ENCODE measurements at places on chromosomes 16 and 17. TPM values are rescaled to one million over a fixed set of nuclear protein-coding genes. Genes with fewer than 3 reads are reported as not detected.

Gene KRT28
- not detected for total RNA-seq

Gene IGF2BP1
- 3.3 TPM for total RNA-seq

Gene FLOT2
- 57.9 TPM for total RNA-seq

Gene ACSM5
- total RNA-seq, result 0.17 TPM

Gene ABCC3
- 9.7 TPM for total RNA-seq

Gene ALDH3A2
- total RNA-seq, result 49.7 TPM

Gene KRT14
- total RNA-seq, result 0.17 TPM

Gene TEKT5
- total RNA-seq, result not detected

Gene PRR35
- not detected for total RNA-seq

Gene CASKIN2
- 8.0 TPM for total RNA-seq

Gene MAPT
- 0.44 TPM for total RNA-seq

Gene EFNB3
- 0.83 TPM for total RNA-seq

Gene ITGAX
- 0.17 TPM for total RNA-seq

Gene CCL7
- 1.7 TPM for total RNA-seq

Gene PSMD12
- 18.9 TPM for total RNA-seq

Gene FLYWCH2
- 77.1 TPM for total RNA-seq

Gene DNAI2
- total RNA-seq, result not detected

Gene FBXO39
- total RNA-seq, result 0.15 TPM

Gene KCNH6
- not detected for total RNA-seq

Gene NME3
- total RNA-seq, result 66.5 TPM

Gene TP53TG3
- total RNA-seq, result not detected

Gene CCL14
- not detected for total RNA-seq

Gene CX3CL1
- total RNA-seq, result 0.33 TPM

Gene KRT31
- not detected for total RNA-seq
